Keratinocyte (primary cell): ENCODE measurements at places on chromosomes 7 and 10.

- DNase-seq: no peak
These were observed 100.3 kb downstream of the MACC1 start for GRCh38 chr7:20116869-20117268.

- DNase-seq: no peak
These were observed 55.7 kb downstream of the TMEM209 start for GRCh38 chr7:130149281-130150139.

- no peak for DNase-seq
These were observed 171.1 kb downstream of the GRM3 start for GRCh38 chr7:86814661-86815379.

- DNase-seq: no peak
These were observed at the start of gene CAV1 for GRCh38 chr7:116524609-116525297. Gene CAV1 (plus strand): TSS chr7:116525036. CDS start chr7:116525063, 27 bp downstream.

DNA sequence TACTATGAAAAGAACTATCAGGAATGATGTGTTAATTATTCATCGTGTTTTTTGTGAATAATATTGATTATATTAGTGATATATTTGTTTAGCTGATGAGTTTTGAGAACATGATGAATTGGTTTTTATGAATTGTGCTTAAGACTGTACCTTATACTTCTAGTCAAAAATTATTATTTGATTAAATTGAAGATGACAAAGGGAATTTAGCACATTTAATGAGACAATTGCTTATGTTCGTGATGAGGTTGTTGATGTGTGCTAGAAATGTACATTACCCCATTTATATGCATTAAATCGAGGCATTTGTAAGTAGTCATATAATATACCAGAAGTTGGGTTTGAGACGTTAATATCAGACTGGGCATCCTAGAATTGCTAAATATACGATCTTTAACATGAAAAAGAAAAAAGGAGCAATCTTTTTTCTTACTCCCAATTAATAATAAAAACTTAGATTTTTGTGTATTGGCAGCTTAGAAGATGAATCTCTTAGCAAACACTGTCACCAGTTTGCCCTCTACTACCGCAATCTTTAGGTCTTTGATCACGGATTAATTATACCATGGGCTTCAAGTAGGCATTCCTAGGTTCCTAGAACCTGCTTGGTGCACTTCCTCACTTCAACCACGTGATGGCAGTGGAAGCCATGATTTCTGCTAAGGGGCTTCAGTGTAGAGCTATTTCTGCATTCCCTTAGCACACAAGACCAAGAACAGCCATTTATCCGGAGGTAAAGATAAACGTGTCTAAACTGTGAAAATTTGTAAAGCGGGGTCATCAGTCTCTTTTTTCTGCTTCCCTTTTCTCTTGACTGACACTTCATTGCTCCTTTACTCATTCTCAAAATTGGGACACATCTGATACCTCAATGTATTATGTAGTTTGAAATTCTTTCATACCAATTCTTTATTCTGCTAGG is 1.6 kb downstream of the KLHDC10 start:
- peak; percentile 63 for DNase-seq

GRCh38 chr7:126378642-126379041 is 874.1 kb downstream of the GRM8 start:
- DNase-seq: no peak
